H1 (cell line): ENCODE measurements at places on chromosomes 7 and 10.

DNA sequence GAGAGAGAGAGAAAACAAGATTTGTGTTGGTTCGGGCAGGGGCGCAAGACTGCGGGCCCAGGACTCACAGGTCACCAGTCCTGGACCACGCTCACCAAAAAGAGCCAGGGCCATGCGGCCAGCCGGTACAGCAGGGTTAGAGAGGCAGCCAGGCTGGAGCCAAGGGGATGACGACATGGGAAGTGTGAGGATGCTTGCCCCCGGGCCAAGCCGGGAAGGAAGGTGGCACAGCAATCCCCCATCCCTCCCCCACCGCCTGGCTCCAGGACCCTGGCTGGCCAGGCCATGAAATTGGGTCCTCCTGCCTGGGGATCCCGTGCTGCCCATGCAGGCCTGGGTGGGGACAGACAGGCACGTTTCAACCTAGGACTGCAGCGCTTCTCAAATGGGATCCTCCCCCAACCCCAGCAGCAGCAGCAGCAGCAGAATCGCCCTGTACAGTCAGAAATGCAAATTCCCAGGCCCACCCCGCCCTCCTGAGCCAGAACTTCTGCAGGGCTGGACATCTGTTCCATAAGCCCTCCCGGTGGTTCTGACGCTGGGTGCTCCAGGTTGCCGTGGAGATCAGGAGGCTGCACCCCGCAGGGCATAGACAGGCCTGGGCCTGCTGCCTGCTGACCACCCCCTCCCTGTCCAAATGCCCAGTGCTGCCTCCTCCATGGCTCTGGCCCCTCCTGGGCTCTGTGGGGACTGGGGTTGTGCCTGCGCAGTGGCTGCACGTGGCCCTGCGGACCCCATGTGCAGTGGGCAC, 35.0 kb downstream of the YKT6 start:
- DNase-seq = no peak

DNA sequence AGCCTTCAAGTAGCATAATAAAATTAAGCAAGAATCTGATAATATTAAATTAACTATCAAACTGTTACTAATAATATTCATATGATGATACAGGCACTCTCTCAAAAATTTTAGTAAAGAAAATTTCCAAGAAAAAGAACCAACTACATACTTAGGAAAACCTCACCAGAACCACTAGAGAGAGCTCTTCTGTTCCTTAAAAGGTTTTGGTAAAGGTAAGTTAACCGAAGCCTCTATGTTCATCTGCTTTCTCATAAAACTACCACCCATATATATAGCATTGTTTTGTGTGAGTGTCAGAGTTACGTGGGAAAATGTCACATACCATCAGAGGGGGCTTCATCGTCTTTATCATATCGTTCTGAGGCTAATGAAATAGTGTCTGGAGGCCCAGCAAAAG, 20.7 kb downstream of the SKAP2 start:
- no peak for DNase-seq

DNA sequence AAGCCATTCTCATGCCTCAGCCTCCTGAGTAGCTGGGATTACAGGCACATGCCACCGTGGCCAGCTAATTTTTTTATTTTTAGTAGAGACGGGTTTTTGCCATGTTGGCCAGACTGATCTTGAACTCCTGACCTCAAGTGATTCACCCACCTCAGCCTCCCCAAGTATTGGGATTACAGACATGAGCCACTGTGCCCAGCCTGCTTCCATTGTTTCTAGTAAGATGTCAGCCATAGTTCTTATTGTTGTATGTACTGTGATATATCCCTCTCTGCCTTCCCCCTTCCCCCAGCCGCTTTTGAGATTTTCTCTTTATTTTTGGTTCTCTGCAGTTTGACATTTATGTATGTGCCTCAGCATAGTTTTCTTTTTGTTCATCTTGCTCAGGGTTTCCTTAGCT, 87.9 kb upstream of the KLF14 start:
- no peak for DNase-seq

- DNase-seq = no peak
Observed at GRCh38 chr10:129767751-129768150, 196.3 kb downstream of the EBF3 start.

- no peak for DNase-seq
Observed at GRCh38 chr10:30986053-30986555, 45.6 kb downstream of the ZNF438 start.

DNA sequence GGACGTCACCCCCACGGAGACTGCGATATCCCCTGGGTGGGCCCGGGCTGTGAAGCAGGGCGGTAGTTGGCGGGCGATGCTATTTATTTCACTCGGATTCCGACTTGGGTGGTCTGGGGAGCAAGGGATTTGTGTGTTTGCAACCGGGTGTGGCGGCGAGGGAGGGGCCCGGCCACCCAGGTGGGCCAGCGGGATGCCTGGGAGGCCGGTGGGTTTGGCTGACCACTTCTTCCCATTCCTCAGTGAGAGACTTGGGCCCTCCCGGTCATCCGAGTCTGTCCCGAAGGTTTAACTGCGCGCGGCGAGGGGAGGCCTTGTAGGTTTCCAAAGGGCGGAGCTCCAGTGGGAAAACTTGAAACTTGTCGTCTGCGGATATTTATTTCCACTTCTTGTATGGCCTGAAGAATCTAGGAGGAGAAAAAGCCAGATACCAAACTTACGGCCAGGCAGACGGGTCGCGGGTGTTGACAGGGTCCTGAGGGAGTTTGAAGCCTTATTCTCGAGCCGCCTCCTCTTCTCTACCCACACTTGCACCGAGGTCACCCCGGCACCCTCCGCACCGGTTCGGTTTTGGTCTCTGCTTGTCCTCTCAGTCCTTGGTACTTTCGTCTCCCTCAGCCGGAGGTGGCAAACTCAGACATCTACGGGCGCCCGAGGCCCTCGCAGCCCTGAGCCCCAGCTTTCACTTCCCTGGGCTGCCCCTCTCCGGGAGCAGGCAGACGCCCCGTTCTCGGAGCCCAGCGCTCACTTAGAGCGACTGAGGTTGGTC, 17.9 kb downstream of the ZNF316 start:
- no peak for DNase-seq

DNA sequence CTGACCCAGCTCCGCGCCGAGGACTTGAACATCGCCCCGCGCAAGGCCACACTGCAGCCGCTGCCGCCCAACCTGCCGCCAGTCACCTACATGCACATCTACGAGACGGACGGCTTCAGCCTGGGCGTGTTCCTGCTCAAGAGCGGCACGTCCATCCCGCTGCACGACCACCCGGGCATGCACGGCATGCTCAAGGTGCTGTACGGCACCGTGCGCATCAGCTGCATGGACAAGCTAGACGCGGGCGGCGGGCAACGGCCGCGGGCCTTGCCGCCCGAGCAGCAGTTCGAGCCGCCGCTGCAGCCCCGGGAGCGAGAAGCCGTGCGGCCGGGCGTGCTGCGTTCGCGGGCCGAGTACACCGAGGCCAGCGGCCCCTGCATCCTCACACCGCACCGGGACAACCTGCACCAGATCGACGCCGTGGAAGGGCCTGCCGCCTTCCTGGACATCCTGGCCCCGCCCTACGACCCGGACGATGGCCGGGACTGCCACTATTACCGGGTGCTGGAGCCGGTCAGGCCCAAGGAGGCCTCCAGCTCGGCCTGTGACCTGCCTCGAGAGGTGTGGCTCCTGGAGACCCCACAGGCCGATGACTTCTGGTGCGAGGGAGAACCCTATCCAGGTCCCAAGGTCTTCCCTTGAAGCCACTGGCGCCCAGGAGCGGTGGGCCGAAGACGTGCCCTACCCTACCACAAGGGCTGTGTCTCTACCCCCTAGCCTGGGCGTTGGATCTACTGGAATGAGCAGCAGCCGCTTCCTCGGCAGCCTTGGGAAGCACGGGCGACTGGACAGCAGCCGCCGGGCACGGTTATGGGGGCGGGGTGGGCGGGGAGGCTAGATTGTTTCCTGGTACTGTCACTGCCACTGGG, 945 bp downstream of the ADO start:
- DNase-seq = no peak

GRCh38 chr7:128938544-128939074, 882 bp downstream of the IRF5 start:
- no peak for DNase-seq

DNA sequence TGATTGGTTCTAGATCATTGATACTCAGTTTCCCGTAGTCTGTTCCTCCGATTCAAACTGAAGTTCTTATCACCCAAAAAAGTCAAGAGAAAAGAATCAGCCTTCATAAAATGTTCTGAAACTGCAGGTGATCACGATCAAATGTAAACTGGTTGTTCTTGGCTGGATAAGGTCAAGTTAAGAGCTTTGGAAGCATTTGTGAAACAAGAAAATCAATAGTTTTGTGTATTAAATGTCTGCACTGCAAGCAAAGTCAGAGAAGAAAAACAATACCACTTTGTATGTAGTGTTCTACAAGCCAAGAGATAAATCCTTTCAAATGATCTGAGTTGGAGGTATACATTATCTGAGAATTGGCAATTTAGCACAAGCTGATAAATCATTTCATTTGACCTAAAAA, 710.3 kb downstream of the SORCS1 start:
- no peak for DNase-seq

GRCh38 chr7:118312966-118313365, 88.5 kb downstream of the ANKRD7 start:
- DNase-seq = no peak

DNA sequence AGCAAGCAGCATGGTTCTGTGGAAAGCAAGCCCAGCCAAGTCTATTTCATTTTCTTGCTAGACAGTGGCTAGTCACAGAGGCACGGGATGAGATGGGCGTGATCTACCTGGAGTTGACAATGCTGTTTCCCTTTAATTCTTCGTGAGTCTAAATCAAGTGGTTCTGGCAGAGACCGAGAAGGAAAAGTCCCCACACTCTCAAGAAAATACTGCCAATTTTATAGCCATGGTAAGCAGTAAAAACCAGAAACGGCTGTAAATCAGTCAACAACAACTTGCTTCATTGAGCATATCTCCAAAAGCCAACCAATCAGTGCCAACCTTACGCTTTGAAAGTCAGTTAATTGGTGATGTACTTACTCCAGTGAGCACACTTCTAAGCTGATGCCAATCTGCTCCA, 223.4 kb downstream of the SEC23IP start:
- DNase-seq = no peak

- no peak for DNase-seq
Observed at GRCh38 chr7:26046150-26046549, 105.8 kb upstream of the NFE2L3 start.

GRCh38 chr10:59864141-59864962, 42.0 kb downstream of the CCDC6 start:
- DNase-seq = no peak

- no peak for DNase-seq
Observed at GRCh38 chr10:533611-534010, 155.9 kb downstream of the DIP2C start.

DNA sequence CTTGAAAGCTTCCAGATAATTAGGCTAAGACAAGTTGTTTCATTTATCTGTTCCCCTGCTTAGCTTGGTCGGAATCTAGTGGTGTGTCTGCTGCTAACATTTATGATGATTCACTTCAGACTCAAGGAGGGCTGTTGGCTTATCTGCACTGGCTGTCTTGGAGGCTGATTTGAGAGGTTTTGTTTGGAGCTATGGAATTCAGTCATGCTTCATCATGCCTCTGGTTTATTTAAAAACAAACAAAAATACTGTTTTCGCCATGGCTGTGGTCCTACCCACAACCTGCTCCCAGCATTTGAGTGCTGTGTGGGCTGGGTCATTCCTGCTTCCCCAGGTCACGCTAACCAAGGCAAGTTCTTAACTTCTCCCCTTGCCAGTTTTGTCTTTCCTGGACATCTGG, 11.7 kb upstream of the ARPC1B start:
- no peak for DNase-seq

GRCh38 chr7:28605427-28606085, 193.2 kb downstream of the CREB5 start:
- DNase-seq = no peak

- DNase-seq = no peak
Observed at GRCh38 chr10:132829403-132829802, 43.5 kb upstream of the NKX6-2 start.

DNA sequence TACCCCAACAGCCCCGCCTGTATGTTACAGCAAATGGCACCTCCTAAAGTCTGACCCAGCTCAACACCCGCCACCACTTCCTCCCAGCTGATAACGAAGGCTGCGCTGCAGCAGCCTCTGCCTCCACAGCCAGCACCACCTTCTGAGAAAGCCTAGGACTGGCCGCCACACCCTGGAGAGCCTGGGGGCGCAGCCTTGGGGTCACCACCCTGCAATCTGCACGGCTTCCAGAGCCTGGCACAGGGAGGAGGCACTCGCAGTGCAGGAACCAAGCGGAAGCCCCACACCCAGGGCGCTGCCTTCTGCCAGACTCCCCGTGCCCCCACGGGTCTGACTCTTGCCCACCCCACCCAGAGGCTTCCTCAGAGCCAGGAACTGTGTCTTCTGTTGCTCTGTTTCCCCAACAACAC, 112.5 kb downstream of the MAD1L1 start:
- DNase-seq = no peak

GRCh38 chr7:4037308-4037707, 644.8 kb upstream of the FOXK1 start:
- no peak for DNase-seq

DNA sequence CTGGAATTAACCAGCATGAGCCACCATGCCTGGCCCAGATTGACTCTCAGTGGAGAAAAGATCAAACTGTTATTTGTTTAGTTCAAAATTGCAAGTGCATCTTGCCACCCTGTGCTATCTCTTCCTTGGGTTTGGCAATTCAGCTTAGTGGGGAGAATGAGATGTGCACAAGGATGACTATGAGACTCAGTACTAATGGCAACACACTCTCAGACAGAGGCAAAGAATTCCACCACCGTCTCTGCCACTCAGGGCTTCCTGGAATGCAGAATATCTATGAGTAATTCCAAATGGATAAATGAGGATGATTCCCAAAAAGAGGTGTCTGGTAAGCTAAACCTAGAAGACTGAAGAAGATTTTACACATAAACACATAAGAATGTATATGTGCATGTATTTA, 525.8 kb downstream of the NRG3 start:
- DNase-seq = no peak

DNA sequence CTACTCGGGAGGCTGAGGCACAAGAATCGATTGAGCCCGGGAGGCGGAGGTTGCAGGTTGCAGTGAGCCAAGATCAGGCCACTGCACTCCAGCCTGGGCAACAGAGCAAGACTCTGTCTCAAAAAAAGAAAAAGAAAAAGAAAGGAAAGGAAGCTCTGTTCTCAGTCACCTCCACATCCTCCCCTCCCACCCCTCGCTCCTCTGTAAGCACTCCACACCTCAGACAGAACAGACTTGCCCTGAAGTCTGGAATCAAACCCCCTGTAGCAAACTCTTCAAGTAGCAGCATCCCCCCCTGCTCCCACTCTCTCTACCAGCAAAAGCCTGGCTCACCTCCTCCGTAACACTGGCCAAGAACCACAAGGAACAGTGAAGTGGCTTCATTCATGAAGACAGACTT, 66.7 kb downstream of the PARD3 start:
- no peak for DNase-seq

GRCh38 chr7:1745018-1745532, 75.0 kb downstream of the ELFN1 start:
- no peak for DNase-seq
